A549 treated with AZD2906 at 1 μM for 4 hours (cell line): ENCODE measurements at places on chromosomes 1 and 21. TPM values are rescaled to one million over a fixed set of nuclear protein-coding genes. Genes with fewer than 3 reads are reported as not detected.

Gene C1orf116
- 4.9 to 6.7 TPM (median 6.0 TPM) in 5 replicates for total RNA-seq

Gene EPHB2
- 29.5 to 35.6 TPM (median 34.4 TPM) in 5 replicates for total RNA-seq

Gene CFAP74
- total RNA-seq = 0.02 to 0.07 TPM (median 0.06 TPM) in 3 of 5 replicates, not detected in the others

Gene HSD17B7
- total RNA-seq = 8.0 to 9.6 TPM (median 9.0 TPM) in 5 replicates

Gene HAX1
- total RNA-seq = 90.6 to 108 TPM (median 94.6 TPM) in 5 replicates

Gene YBEY
- total RNA-seq = 25.5 to 28.5 TPM (median 28.1 TPM) in 5 replicates
